ENCODE measurements at places on chromosomes 13 and 19.

DNA sequence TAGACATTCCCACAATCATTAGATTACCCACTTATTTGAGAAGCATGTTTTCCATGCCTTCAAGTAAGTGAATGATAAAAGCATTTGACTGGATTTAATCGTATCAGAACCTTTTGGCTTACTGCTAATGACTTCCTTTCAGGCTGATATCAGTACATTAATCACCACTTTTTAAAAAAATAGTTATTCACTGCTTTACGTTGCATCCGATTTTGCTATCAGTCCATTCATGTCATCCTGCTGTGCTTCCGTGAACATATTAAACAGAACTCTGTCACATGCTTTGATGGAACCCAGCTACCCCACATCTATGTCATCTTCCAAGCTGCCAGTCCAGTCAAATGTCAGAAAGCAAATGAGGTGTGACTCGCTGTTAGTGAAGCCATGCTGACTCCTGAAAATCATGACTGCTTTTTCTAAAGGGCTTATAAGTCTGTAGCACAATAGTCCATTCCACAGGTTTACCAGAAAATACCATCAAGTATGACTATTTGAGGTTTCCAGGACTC is 440.9 kb downstream of the IRS2 start:
- DNase-seq, result no peak

GRCh38 chr13:42985312-42986175 is 6.5 kb downstream of the EPSTI1 start:
- DNase-seq, result no peak

DNA sequence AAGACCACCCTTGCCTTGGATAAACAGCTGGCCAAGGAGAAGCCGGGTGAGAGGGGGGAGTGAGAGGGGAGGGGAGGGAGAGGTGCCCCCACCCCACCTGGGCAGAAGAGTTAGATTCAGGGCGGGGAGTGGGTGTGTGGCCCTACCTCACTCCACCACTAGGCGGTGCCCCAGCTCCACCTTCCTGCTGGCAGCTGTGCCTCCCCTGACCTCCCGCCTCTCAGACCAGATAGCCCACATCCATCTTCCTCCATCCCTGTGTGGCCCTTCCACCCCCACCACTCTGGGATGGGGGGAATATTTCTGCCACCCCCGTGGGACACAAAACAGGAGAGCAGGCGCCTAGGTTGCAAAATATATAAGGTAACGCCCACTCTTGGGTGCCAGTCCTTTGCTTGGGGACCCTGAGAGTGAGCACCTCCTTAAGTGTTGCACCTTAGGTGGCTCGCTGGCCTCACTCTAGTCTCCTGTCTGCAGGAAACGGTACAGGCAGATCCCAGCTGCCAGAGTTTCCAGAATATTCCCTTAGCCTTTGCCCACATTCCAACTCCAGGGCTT is 13.8 kb upstream of the EHD2 start:
- peak; percentile 19 for DNase-seq

GRCh38 chr13:26965952-26966700 is 205.5 kb downstream of the USP12 start:
- peak; percentile 47 for DNase-seq

DNA sequence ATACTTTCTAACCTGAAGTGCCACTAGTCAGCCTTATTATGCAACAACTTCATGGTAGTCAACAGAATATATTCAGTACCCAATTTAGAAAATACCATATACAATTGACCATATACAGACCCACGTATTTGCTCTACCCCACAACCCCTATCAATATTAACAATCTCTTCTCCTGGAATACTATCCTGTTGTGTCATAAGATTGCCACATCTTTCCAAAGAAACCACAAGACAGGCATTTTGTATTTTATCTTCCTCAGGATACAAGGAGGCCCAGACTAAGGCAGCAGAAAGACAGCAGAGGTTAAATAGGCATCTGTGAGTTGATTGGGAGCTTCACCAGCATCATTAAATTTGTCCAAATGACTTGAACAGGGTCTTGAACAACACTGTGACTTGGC is 4.5 kb downstream of the SPART start:
- DNase-seq, result no peak

GRCh38 chr13:74409551-74409950 is 275.3 kb upstream of the KLF12 start:
- DNase-seq, result no peak

DNA sequence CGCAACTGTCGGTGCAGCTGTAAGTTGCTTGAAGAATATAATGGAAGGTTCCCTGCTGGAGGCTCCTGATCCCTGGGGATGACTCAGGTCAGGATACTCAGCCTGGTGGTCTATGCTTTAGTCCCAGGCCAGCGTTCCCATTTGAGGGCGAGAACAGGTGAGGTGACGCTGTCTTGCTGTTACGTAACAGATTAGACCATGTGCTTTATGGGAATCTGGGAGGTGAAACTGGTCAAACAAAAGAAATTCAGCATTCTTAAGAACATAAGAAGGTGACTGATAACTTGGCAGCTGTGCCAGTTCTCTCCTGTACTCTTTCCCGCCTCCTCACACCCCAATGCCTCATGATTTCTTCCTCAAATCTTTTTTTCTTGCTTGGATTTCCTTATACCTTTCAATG is at the start of gene CXCL17:
Gene CXCL17 (minus strand): TSS at position 114 of the 400 bp plus-strand sequence. CDS start 114 bp downstream, outside the sequence.
- DNase-seq, result no peak

GRCh38 chr19:5137114-5137513 is 168.2 kb downstream of the KDM4B start:
- DNase-seq, result no peak

DNA sequence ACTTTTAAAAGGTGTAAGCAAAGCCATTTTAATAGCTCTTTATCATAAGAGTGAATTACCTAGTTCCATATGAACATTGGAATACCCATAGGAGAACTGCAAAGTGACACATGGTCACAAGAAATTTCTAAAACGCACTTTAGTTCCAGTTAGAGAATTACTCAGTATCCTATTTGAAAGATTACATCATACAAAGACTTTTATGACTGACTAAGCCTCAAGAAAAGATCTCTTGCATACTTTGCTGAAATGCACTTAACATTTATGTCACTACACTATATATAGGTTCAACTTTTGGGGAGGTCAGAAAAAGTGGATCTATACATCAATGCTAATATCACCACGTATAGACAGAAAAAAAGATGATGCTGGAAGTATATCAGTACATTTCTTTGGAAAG is 7.1 kb downstream of the PCDH9 start:
- DNase-seq, result no peak

GRCh38 chr13:33286128-33286527 is 573 bp upstream of the STARD13 start:
- peak; percentile 27 for DNase-seq

- no peak for DNase-seq
Observed at GRCh38 chr13:40273253-40274025, 393.0 kb downstream of the FOXO1 start.

DNA sequence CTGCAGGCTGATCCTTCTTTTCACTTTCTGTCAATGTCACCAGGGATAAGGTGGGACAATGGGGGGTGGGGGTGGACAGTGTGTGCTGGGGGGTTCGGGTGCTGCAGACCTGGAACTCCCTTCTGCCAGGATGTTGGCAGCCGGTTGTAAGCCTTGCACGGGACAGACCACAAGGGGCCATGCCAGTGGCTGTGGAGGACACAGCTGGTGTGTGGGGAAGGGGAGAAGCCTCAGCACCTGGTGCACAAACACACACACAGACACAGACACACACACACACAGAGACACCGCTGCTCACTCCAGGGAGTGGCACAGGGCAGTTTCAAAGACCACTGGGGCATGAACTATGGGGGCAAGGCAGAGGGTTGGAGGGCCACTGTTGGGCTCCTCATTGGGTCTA is 3.6 kb downstream of the F2RL3 start:
- no peak for DNase-seq

GRCh38 chr19:10011974-10012373 is 1.3 kb upstream of the RDH8 start:
- DNase-seq, result no peak

DNA sequence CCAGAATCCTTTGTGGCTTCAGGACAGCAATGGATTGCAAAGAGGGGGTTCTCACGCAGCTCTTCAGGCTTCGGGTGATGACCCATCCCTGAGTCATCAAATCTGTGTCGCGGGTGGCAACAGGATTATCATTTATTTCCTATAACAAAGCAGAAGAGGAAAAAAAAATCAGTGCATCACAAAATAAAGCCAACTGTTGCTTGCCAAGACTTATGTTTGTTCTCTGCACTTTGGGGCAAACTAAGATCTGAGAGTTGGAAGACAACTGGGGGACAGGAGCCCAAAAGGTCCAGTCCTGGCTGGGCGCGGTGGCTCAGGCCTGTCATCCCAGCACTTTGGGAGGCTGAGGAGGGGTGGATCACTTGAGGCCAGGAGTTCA is 6.4 kb downstream of the GNA15 start:
- no peak for DNase-seq

- DNase-seq, result no peak
Observed at GRCh38 chr13:26619358-26619757, 61.9 kb downstream of the WASF3 start.

- DNase-seq, result peak; percentile 10
Observed at GRCh38 chr13:114047358-114047881, 73.5 kb upstream of the C13orf46 start.

DNA sequence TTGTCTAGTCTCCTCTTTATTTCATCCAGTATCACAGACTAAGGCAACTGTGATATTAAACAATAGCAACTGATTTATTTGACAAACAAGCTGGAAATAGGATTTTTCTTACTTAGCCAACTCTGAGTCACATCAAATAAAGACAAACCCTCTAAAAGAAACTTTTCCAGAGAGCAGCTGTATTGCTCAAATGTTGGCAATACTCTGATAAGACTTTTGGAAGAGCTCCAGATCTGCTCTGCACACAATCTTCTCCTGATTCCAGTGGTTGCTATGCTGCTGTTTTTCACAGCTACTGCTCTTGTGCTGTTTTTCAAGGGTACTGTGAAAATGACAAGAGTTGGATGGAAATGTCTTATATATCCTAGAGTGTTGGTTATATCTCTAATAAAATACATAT is 1479.2 kb downstream of the SLITRK5 start:
- DNase-seq, result no peak

- DNase-seq, result no peak
Observed at GRCh38 chr19:4064149-4064495, 2.6 kb downstream of the ZBTB7A start.

DNA sequence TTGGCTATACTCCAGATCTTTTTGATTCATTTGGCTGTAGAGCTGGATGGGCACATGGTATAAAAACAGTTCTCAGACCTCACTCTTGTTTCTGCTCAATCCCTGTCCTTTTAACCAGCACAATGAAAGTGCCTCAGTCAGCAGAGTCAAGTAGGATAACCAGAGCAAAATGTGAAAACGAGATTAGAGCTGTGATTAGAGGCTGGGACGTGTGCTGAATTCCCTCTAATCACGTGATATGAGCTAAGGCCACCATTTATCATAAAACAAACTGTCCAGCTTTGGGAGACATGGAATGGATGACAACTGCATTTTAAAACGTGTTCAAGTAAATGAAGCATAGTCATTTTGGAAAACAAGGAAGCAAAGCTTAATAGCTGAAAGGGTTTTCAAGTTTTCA is 54.1 kb downstream of the GJA3 start:
- no peak for DNase-seq

DNA sequence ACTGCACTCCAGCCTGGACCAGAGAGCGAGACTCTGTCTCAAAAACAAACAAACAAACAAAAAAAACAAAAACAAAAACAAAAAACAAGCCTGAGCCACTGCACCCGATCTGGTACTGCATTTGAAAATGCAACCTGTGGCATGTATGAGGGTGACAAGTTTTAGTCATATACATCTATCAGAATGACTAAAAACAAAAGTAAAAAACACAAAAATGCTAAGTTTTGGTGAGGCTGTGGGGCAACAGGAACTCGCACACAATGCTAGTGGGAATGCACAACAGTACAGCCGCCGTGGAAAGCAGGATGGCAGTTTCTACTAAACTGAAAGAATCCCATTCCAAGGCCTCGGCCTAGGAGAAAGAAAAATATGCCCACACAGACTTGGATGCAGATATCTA is 7.8 kb downstream of the EBPL start:
- DNase-seq, result no peak

- no peak for DNase-seq
Observed at GRCh38 chr19:9801976-9802375, 16.9 kb downstream of the FBXL12 start.

DNA sequence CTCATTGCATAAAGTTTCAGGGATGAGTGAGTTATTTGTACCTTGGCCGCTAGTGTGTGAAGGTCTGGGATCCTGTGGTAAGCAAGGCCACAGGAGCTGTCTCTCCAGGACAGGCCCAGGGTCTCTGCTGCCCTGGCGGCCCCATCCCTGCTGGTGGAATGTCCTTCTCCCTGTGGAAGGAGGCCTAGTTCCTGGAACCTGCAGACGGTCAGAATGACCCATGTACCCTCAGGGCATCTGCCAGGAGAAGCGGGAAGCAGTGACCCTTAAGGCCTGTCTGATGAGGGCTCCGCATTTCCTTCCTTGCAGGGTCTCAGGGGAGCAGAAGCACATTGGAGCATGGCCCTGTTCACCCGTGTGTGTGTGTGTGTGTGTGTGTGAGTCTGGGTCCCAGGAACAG is 32.1 kb upstream of the SOX1 start:
- no peak for DNase-seq

- no peak for DNase-seq
Observed at GRCh38 chr13:101265934-101266333, 150.4 kb downstream of the NALCN start.
